ENCODE measurements at places on chromosomes 5 and 9.

DNA sequence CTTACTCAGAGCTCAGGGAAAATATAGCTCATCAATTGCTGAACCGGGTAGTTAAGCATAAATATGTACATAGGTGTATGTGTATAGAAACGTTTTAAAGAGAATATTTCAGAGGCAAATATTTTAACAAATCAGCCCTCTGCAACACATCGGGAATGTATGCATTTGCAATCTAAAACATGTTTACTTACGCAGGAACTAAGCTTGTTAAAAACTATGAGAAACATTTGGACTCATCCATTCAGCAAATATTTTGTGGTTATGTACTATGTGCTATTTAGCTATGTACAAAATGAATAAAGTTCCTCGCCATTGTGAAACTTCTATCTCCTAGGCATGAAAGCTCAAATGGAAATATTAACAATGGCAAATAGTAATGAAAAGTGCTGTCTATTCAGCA, 469.9 kb downstream of the ARHGEF28 start:
- DNase-seq = no peak

GRCh38 chr9:100595391-100596199, 17.7 kb downstream of the CAVIN4 start:
- no peak for DNase-seq

DNA sequence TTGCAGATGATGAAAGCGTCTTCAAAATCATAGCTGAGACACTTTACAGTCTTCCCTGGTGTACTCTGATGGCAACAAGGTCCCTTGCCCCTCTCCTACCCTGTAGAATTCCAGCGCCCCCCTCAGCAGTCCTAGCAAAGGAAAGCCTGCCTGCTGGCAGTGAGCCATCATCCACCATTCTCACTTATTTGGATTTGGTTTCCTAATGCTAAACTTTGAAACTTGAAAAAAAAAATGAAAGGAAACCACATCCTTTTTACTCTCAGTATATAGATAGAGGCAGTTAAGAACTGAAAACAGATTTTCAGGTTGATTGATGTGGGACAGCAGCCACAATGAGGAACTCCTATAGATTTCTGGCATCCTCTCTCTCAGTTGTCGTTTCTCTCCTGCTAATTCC, at the start of gene GZMA:
Gene GZMA (plus strand): TSS at position 299 of the 400 bp plus-strand sequence. CDS start 37 bp downstream, at position 336.
- DNase-seq = no peak

GRCh38 chr5:30874241-30875034, 319.0 kb upstream of the CDH6 start:
- DNase-seq = no peak

GRCh38 chr9:90921104-90921503, 119.5 kb downstream of the SYK start:
- peak; percentile 95 for DNase-seq

DNA sequence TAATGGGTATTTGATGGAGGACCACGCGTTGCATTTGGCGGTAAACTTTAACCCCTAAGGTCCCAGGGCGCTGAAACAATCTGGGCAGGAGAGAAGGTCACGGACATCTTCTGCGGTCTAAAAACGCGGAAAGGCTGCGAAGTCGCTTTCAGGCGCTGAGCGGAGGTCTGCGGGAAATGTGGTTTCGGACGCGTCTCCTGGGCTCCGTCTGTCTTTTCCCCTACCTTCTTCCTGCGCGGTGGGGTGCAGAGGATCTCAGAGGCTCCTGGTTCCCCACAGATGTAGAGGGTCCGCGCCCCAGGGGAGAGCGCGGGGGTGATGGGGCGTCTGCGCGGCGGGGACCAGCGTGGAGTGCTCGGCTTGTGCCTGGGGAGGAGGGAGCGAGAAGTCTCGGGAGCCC, 58.4 kb downstream of the ZNF510 start:
- DNase-seq = no peak

- no peak for DNase-seq
Observed at GRCh38 chr9:22682536-22682935, 235.9 kb downstream of the DMRTA1 start.

DNA sequence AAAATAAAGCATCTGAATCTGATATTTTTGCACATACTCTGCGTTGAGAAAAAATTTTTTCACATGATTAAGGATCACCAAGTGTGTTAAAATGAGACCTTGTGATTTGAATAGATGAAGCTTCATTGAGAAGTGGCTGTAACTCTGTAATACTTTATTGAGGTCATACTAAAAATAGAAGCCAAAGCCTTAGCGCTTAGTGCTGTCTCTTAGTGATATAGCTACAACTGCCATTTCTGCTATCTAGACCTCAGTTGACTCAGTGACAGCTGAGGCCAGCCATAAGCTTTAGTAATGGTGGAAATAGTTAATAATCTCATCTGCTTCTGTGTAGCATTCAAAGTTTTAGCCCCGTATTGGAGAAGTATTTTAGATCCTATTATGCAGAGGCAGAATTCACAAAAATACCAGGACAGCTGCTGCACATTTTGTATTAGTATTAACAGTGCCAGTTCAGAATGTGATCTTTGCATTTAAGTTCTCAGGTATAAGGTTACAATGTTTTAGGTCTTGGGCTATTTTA, 107.4 kb upstream of the SGCD start:
- no peak for DNase-seq

DNA sequence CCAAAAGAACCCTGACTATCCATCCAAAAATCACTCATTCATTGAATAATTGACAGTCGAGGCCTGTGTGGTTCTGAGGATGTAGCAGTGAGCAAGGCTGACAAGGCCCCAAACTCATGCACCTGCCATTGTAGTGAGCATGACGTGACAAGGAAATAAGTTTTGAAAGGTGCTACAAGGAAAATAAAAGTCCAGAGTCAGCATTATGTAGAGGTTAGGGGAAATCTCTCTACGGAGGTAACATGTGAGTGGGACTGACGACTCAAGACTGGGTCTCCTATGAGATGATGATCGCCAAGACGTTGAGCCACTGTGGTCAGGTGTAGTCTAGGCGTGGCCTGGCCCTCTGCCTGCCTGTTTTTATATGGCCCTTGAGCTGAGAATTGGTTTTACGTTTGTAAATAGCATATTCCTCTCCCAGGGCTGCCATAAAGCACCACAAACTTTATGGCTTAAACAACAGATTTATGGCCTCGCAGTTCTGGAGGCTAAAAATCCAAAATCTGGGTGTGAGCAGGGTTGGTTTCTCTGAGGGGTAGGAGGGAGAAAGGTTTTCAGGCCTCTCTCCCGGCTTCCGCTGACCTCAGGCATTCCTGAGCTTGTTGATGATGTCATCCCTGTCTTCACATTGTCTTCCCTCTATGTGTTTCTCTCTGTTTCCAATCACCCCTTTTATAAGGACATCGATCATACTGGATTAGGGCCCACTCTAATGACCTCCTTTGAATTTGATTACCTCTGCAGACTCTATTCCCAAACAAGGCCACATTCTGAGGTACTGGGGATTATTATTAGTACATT, 206.4 kb upstream of the EGFLAM start:
- DNase-seq = no peak

All from sigmoid colon (tissue), 7 donors.